ENCODE measurements at places on chromosomes 16 and 17. TPM values are rescaled to one million over a fixed set of nuclear protein-coding genes. Genes with fewer than 3 reads are reported as not detected.

Gene ROGDI
- total RNA-seq, result 19.3 TPM

Gene TMED6
- 1.0 TPM for total RNA-seq

Gene ELMO3
- total RNA-seq, result 0.31 TPM

Gene RAPGEFL1
- total RNA-seq, result 2.3 TPM

Gene SLC2A4
- not detected for total RNA-seq

Gene USP43
- 0.21 TPM for total RNA-seq

Gene DHX8
- 87.4 TPM for total RNA-seq

Gene ERCC4
- total RNA-seq, result 8.1 TPM

Gene MT4
- total RNA-seq, result not detected

Gene RPH3AL
- total RNA-seq, result 1.5 TPM

Gene CRYBA1
- not detected for total RNA-seq

Gene FBXW10
- not detected for total RNA-seq

Gene TBC1D3H
- total RNA-seq, result not detected

Gene ACBD4
- total RNA-seq, result 6.9 TPM

Gene MAP2K6
- 7.8 TPM for total RNA-seq

Gene ELAC2
- 36.5 TPM for total RNA-seq

Gene HS3ST4
- not detected for total RNA-seq

Gene TPSD1
- total RNA-seq, result not detected

Gene CNEP1R1
- 55.4 TPM for total RNA-seq

Gene AANAT
- total RNA-seq, result not detected

Gene ADORA2B
- total RNA-seq, result 2.2 TPM

Gene ASGR2
- total RNA-seq, result 12.9 TPM

Gene CD19
- total RNA-seq, result 6.6 TPM

Gene PKMYT1
- total RNA-seq, result 1.3 TPM

Gene CD300LD
- 0.73 TPM for total RNA-seq

Gene KRT31
- total RNA-seq, result not detected

Gene PKD1
- 49.6 TPM for total RNA-seq

Gene MYO1D
- 5.7 TPM for total RNA-seq

Gene SPATA22
- not detected for total RNA-seq

Gene LDHD
- total RNA-seq, result 0.84 TPM

Gene NUPR1
- total RNA-seq, result under 0.01 TPM

Gene TP53TG3C
- 0.31 TPM for total RNA-seq

Gene MEIOC
- not detected for total RNA-seq

Gene RIPOR1
- total RNA-seq, result 42.6 TPM

Gene STAC2
- not detected for total RNA-seq

Gene NHERF2
- 0.84 TPM for total RNA-seq

Gene DNAH17
- total RNA-seq, result under 0.01 TPM

Gene TBC1D3G
- not detected for total RNA-seq

Gene RBL2
- 185 TPM for total RNA-seq

Gene TBC1D3K
- total RNA-seq, result not detected

Gene CDH16
- not detected for total RNA-seq

Gene CDH1
- 3.7 TPM for total RNA-seq

Gene NSMCE1
- total RNA-seq, result 29.5 TPM

Gene CTRB2
- not detected for total RNA-seq

Gene LUC7L3
- 72.9 TPM for total RNA-seq

All from mononuclear cell (primary cell).